Spinal cord (tissue), 10 donors: ENCODE measurements at places on chromosomes 3 and 15. TPM values are rescaled to one million over a fixed set of nuclear protein-coding genes. Genes with fewer than 3 reads are reported as not detected.
A peak's percentile ranks its signal among the peaks of the same experiment; 100 is the strongest.

The SLC9C1 gene
- total RNA-seq: 0.72 TPM

The ILDR1 gene
- 0.11 TPM for total RNA-seq

GRCh38 chr3:107315141-107315540 lies 62.1 kb upstream of the CCDC54 start:
- no peaks in the 10 kb centered on the region for H3K4me1 ChIP-seq
- DNase-seq: no peak
- H3K4me3 ChIP-seq: no peak overlapping the region
- no peaks in the 10 kb centered on the region for H3K36me3 ChIP-seq
- no peaks in the 10 kb centered on the region for H3K27me3 ChIP-seq

GRCh38 chr3:60268123-60268522 lies 983.1 kb downstream of the FHIT start:
- no peak for DNase-seq
- H3K27me3 ChIP-seq: no peaks in the 10 kb centered on the region
- H3K36me3 ChIP-seq: no peaks in the 10 kb centered on the region
- H3K4me1 ChIP-seq: no peaks in the 10 kb centered on the region

DNA sequence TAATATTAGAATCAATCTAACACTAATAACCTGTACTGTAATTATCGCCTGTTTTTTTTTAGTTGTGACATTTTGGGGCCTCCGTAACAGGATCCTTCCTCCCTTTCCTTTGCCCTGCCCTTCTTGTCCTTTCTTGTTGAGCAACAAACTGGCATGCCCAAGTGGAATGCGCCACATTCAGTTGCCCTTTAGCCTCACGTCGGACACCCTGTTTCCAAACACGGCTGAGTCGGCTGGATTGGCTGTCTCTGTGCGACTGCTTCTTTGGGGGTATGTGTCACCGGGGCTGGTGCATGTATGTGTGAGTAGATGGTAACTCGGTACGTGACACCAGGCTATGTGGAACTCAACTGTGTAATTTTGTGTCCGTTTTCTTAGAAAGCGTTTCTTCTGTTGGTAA lies 24.1 kb downstream of the TRAK1 start:
- H3K4me3 ChIP-seq: no peak overlapping the region
- no peaks in the 10 kb centered on the region for H3K36me3 ChIP-seq
- no peak overlapping the region for H3K27ac ChIP-seq
- DNase-seq: no peak
- H3K4me1 ChIP-seq: peaks cover 21% of the 10 kb centered on the region
- H3K27me3 ChIP-seq: no peaks in the 10 kb centered on the region

The GP5 gene
- 0.33 TPM for total RNA-seq

The CHRM5 gene
- 2.3 TPM for total RNA-seq

GRCh38 chr3:34146596-34146995 lies 348.2 kb downstream of the PDCD6IP start:
- H3K4me1 ChIP-seq: no peaks in the 10 kb centered on the region
- no peaks in the 10 kb centered on the region for H3K27me3 ChIP-seq
- no peak overlapping the region for H3K4me3 ChIP-seq
- no peaks in the 10 kb centered on the region for H3K36me3 ChIP-seq
- DNase-seq: no peak

DNA sequence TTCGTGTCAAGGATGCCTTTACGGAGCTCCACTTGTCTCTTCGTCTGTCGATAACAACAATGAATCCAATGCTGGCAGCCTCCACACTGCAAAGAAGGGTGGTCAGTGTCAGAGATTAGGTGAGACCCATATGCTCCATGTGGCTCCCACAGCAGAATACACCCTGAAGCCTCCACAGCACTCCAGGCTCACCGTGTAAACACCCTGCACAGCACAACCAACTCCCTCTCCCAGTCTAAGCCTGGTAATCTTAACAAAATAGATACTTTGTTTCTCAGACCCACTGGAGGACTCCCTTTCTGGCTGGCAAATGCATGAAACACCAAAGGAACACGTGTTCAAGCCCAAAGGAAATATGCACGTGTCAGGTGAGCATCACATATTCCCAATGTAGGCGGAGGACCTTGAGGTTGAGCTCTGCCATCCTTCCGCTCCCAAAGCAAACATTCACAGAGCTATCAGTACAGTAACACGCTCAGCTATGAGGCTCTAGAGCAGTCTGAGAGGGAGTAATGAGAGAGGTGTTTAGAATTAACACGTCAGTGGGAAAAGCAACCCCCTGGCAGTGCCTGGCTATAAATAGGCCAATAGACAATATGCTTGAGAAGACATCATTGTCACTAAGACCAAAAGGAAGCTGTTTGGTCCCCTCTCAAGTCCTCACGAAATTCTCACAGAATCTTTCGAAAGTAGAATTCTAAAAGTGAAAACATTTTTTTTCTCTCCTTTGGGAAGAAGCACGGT lies 86.7 kb downstream of the MCF2L2 start:
- no peak for DNase-seq
- H3K4me1 ChIP-seq: no peaks in the 10 kb centered on the region
- H3K27me3 ChIP-seq: no peaks in the 10 kb centered on the region
- no peak overlapping the region for H3K27ac ChIP-seq

GRCh38 chr3:49470714-49471420 lies 800 bp downstream of the DAG1 start:
- DNase-seq: no peak
- H3K27ac ChIP-seq: peak overlapping the region; percentile 91
- peaks cover 15% of the 10 kb centered on the region for H3K36me3 ChIP-seq
- peaks cover 23% of the 10 kb centered on the region for H3K4me1 ChIP-seq
- no peaks in the 10 kb centered on the region for H3K27me3 ChIP-seq
- peak overlapping the region; percentile 74 for H3K4me3 ChIP-seq
